ENCODE measurements at places on chromosomes 13 and 19.

GRCh38 chr13:84050536-84050935, 168.3 kb upstream of the SLITRK1 start:
- DNase-seq: no peak

DNA sequence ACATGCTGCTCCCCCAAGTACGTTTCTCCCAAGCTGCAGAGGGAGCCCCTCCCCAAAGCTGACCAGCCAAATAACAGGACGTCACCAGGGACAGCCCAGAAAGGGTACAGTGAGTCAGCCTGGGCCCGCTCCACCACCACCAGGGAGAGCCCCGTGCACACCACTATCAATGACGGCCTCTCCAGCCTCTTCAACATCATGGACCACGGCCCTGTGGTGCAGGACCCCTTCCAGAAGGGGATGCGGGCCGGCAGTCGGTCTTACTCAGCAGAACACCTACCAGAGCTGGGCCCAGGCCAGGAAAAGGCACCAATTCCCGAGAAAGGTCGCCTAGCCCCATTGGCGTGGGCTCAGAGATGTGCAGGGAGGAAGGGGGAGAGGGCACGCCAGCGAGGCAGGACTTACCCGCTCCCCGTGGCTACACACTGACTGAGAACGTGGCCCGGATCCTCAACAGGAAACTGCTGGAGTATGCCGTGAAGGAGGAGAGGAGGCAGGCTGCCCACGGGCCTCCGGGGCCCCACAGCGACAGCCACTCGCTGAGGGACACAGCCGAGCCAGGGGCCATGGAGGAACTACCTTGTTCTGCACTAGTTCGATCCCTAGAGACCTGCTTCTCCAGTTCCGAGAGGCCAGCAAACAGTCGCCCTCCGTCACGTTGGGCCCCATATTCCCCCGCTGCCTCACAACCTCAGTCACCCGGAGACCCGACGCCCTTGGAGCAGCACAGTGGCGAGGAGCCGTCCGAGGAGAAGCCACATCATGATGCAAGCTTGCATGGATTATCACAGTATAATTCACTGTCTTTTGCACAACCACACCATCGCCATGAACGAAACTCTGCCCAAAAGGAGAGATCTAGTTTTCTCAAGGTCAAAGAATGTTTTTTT, 815.9 kb upstream of the KLHL1 start:
- DNase-seq: no peak

DNA sequence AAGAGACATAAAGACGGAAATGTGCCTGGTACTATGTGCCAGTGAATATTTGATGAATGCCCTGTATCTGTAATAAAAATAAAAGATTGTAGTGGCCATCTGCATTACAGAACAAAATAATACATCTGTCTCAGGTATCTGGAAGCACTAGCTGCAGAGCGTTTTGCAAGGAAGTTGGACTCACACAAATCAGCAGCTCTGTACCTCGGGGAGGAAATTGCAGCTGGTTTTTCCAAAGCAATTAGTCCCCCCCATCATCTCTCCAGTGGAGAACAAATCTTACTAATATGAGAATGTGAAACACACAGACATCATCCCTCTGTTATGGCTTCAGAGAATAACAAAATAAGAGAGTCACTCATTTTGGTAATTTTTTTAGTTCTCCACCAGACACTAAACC, 245.3 kb downstream of the ITGBL1 start:
- no peak for DNase-seq

DNA sequence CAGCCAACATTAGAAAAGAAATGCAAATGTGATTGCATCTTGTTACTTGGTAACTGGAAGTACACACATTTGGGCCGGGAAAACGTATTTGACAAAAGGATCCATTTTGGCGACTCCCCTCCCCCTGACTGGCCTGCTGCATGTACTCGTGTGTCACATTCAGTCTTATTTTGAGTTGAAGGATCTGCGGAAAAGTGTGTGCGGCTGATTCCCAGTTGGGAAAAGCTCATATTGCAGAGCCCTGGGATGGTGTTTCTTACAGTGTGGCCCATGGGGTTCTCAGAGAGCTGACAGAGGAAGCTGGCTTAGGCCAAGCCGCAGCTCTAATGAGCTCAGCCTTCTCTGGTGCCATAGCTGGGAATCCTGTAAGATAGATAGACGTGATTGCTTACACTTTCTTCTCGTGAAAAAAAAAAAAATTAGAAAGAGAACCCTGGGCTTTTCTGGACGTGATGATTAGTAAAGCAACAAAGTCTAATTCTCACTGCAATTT, 170.3 kb upstream of the ARGLU1 start:
- DNase-seq: no peak

GRCh38 chr13:91526543-91527033, 128.2 kb downstream of the GPC5 start:
- DNase-seq: no peak

DNA sequence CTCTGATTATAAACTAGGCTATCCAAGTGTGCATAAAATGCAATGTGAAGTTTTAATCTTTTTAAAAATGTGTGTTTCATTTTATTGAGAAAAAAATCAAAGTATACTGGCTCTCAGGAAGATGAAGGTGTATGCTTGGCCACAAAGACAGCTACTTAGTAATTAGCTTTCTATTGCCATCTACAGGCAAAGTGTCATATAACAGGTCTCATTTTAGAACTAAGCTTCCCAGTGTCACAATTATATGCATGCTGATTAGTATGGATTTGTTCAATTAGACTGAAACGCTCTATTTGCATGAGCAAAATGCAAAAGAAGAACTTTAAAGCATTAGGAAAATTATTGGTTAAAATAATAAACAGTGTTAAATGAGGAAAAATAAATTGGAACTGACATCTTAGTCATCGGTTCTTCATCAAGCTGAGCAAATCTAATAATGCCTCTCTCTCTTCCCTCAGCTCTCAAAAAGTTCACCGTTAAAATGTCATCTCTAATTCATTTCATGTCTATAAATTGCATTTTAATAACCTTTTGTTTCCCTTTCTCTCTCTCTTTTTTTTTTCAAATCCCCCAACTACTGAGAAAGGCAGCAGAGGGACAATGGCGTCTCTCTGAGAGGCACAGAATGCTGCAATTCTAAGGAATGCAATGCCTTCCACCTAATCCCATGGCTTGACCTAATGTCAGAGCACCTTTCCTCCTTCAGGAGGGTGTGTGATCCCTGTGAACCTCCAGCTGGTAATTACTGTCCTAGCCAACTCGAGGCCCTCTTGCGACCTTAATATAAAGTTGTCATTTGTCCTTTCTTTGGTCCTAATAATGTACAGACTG, 313.1 kb upstream of the MAB21L1 start:
- peak; percentile 35 for DNase-seq

DNA sequence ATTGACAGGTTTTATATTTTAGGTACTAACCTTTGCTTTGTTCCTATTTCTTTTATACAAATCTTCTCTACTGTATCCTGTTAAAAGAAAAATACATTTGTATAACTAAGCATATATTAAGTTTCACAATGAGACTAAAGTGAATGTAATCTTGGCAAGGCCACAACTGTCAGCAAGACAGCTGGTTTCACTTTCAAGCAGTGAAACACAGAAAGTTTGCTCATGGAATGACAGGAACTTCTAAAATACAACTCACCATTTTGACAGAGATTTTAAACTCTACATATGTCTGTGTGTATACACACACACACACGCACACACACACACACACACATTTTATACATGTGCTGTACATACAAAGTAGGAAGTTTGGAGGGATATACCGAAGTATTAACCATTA, 53.3 kb downstream of the PARP4 start:
- DNase-seq: no peak

GRCh38 chr19:56350416-56351045, 35.9 kb upstream of the ZSCAN5A start:
- DNase-seq: peak; percentile 33

GRCh38 chr19:55036058-55036457, 2.0 kb downstream of the GP6 start:
- no peak for DNase-seq

GRCh38 chr19:39568604-39569003, 28.6 kb upstream of the EID2 start:
- DNase-seq: no peak

DNA sequence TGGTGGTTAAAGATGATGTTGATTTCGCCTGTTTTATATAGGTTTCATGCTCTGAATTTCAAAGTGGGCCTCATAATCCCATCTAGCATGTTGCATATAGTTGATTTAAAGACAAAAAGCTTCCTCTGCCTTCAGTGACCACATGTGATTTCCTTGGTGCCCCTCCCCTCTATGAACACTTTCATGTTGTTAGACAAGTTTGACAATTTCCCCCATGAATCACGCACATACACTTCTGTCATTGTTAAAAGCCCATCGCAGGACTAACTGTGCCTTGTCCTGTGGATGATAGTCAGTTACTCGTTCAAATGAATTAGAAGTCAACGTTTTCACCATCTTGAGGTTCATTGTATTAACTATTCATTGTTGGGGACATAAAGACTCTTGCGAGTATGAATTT, 6.7 kb downstream of the TNFSF11 start:
- DNase-seq: no peak

DNA sequence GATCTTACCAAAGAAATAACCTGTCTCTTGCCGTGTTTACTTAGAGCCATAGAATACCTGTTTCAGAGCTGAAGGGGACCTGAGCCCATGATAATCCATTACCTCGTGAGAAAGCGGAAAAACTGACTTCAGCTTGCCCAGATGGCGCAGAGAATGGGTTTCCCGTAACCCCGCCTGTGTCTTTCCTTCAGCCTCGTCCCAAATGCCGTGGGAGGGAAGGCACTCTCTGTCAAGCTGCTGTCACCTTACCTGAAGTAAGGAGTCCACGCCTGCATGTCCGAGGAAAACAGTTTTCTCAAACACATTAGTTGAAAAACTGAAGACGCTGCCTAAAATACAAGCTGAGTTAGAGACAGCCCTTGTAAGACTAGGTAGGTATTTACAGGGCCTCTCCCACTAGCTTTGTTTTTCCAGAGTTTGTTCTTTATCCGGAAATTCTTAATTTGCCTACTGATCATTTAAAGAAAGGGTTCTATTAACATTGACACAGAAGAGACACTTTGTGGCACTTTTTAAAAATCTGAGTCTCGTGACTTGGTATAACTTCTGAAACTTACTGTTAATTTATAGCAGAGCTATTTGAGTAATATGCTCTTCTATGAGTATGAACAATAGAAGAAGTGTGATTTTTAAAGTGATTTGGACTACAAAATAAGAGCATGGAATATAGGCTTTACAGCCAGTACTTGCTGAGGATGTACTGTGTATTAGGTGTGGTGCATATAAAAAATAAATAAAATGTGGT, 1.3 kb upstream of the INTS6 start:
- peak; percentile 28 for DNase-seq

DNA sequence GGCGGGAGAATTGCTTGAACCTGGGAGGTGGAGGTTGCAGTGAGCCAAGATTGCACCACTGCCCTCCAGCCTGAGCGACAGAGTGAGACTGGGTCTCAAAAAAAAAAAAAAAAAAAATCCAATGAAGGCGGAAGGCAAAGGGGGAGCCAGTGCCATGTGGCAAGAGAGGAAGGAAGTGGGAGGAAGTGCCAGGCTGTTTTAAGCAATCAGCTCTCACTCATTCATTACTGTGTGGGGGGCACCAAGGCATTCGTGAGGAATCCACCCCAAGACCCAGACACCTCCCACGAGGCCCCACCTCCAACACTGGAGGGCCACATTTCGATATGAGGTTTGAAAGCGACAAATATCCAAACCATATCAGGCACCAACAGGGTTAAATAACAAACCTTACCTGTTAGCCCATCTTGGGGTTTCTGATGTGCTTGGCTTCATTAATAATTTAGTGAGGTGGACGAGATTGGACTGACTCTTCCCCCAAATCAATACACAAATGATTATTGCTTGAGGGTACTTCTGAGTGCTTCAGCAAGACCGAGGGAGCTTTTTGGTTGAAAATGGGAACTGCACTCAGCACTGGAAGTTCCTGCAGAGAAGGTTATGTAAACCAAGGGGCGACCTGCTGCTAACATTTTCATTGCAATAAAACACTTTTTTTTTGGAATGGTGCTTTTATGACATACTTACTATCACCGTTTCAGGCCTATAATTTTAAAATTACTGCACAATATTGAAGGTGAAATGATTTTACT, 7.5 kb upstream of the LRP3 start:
- no peak for DNase-seq

- peak; percentile 84 for DNase-seq
Observed at GRCh38 chr19:1445932-1446712, 3.8 kb upstream of the APC2 start.

DNA sequence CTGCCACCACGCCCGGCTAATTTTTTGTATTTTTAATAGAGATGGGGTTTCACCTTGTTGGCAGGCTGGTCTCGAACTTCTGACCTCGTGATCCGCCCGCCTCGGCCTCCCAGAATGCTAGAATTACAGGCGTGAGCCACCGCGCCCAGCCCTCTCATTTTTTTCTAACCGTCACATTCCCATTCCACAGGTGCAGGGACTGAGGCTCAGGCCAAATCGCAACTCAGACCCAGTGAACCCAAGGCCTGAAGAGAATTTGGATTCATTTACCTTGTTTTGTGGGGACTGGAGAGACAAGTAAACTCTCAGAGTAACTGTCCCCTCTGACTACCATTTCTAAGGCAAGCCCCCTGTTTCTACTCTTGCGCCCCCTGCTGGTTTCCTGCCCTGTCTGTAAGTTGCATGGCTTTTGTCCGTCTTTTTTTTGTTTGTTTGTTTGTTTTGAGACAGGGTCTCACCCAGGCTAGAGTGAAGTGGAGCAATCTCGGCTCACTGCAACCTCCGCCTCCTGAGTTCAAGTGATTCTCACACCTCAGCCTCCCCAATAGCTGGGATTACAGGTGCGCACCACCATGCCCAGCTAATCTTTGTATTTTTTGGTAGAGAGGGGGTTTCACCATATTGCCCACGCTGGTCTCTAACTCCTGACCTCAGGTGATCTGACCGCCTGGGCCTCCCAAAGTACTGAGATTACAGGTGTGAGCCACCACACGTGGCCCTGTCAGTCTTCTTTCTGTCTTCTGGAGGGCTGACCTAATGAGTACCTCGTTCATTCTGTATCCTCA, 2.3 kb upstream of the STRN4 start:
- no peak for DNase-seq

- peak; percentile 98 for DNase-seq
Observed at GRCh38 chr19:50203281-50204080, at the start of gene MYH14. MYH14 (plus strand) TSS chr19:50203622; CDS start chr19:50210366, 6,744 bp downstream.

DNA sequence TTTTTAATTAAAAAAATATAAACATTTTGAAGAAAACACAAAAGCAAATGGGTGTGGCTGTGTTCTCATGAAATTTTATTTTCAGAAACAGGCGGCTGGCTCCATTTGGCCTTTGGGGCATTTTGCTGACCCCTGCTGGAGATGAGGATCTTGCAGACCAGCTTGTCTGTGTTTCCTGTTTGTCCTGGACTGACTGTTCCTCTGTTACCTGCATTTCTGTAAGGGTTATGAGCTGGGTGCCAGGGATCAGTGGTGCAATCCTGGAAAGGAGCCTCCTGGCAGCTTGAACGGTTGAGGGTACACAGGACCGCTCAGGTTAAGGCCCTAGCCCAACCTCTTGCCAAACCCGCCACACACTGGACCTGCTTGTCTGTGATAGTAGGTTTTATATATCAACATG, 49.9 kb downstream of the ZNF787 start:
- no peak for DNase-seq

GRCh38 chr13:59776924-59777690, 386.6 kb downstream of the DIAPH3 start:
- no peak for DNase-seq
